PC-3 (cell line): ENCODE measurements at places on chromosomes 2 and 18.
A peak's percentile ranks its signal among the peaks of the same experiment; 100 is the strongest.

DNA sequence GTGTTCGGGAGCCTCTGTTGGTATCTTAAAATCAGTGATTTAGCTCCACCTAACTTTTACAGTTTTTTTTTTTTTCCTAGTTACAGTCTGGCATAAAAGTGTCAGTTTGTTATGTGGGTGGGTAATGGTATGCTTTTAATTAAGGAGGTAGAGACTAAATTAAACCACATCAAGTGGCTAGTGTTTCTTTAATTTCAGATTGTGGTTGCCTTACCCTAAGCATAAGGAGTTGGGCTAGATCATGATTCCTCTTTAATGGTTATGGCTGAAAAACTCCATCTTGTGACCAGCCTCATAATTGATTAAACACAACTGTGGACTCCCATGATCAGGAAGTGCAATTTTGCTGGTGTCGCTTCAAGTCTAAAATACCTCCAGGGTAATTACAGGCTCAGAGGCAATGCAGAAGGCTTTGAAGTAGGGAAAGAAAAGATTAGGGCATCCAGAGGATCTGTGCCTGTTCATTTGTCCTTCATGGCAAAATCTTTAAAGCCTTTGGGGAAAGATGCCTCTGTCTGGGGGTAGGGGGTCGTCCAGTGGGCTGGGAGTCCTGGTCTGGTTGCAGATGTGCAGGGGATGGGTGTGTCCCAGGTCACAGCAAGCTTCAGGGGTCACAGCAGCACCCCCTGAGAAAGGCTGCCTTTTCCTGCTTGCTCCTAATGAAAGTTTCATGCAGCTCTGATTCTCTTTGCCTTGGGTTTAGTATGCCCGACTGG is 579.2 kb downstream of the BCL11A start:
- no peak for DNase-seq

DNA sequence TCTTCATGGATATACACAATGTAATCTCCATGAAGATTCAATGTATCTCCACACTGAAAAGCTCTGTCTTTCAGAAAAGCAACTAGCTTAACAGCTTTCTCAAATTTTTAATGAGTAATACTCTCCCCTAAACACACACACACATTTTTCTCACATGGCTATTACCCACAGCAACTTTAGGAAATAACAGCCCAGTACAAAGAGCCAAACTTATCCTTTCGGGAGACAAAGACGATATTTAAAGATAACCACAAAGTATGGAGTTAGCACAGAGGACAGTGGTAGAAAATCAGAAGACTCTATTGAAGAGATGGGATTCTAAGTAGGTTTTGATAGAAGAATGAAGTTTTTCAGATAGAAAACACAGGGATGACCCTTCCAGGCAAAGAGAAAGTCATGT is 394.9 kb upstream of the TRIB2 start:
- no peak for DNase-seq

DNA sequence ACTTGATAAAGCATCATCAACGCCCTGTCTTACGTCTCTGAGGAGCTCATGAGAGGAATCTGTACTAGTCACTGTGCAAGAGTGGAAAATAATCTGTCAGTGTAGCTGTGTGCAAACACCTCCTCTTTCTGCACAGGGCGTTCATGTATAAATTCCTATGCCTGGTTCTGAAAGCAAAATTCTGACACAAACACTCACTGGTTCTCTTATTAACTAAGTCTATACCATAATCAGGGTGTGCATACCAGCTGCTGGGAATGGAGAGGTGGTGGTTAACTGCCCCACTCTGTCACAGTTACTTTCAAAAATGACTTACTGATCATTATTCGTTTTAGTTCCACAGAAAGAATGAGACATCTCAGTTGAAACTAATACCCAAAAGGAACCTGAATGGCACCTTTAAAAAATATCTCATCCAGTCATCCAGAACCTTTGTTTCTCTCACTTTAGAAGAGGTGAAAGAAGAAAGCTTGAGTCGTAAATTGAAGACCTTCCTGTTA is 35.7 kb downstream of the STK39 start:
- peak; percentile 39 for DNase-seq

DNA sequence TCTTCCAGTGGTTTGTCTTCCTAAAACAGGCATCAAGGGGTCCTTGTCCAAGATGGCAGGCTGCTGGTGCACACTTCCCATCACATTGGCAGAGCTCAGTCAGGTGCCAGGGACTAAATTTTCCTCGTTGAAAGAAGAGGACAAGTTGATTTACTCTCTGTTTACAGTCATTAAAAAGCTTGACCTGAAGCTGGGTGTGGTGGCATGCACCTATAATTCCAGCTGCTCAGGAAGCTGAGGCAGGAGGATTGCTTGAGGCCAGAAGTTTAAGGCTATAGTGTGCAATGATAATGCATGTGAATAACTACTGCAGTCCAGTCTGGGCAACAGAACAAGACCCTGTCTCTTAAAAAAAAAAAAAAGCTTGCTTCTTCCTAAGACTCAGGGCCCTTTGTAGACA is 3.6 kb upstream of the PLB1 start:
- no peak for DNase-seq

DNA sequence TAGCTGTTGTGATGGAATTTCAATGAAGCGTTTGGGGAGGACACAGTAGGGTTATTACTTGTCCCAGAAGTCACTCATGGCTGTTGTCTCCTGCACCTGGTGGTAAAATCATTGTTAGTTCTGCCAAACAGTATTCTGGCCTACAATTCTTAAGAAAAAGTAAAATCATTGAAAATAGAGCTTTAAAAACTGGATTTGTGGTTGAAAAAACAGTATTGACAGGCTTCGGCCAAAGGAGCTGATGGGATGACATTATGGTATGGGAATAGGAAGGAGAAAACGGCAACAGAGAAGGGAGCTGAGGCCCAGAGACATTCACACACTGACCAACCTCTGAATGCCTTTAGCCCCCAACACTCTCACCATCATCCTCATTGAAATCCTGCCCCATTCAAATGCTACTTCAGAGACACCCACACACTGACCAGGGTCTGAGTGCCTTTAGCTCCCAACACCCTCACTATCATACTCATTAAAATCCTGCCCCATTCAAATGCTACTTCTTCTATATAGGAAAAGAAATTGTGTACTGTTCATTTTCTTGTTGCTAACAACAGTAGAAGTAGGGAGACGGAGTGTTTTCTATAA is 114.1 kb upstream of the OSR1 start:
- no peak for DNase-seq

DNA sequence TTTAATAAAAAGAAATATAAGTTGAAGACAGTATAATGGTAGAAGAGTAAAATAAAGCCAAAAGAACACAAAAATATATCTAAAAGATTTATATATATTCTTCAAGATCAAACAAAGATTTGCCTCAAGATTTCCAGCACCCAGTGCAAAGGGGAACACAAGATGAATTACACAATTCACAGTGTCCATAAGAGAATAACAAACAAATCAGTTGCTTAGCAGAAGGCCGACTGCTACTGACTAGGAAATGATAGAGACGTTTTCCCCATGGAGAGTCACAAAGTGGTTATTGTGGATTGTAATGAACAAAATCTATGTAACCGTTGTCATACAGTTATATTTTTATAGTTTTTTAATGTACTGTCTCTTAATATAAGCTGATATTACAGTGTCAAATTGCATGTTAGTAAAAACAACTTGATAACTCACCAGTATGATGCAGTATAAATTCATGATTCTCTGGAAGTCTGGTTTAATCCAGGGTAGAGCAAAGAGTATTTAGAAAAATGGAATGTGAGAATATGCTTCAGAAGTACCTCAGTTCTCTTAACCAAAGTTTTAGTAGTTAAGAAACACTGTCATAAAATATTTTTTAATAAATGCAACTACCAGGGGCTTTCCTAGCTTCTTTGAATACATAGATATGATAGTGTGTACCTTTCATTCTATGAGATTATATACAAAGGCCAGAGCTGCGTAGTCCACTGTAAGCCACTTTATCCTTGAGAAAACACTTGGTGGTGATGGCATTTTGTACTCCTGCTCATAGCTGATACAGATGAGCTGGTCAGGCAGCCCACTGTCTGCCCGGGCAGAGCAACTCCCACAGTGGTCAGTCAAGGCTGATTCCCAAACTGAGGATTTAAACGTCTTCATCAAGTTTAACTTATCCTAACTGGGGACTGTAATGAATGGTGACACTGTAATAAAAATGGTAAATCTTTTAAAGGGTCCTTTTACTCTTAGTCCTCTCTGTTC is 180.5 kb upstream of the DTNA start:
- no peak for DNase-seq

DNA sequence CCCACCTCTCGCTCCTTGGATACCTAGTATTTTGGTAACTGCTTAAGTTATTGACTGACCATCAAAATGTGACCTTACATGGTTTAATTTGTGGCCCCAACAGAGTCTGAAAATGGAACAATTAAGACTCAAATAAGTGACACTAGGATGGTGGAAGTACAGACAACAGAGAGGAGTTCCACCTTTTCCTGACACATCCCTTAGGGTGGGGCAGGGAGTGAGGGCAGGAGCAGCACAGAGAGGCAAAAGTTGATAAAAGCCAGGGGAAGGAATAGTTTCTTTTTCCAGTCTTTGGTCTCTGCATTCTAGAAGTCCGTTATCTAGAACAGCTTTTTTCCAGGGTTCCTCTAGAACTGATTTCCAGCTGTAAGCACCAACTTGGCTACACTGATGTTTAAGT is 32.2 kb downstream of the FTCDNL1 start:
- DNase-seq: no peak

- DNase-seq: no peak
These were observed 41.5 kb downstream of the ANTXR1 start for GRCh38 chr2:69054431-69054830.

DNA sequence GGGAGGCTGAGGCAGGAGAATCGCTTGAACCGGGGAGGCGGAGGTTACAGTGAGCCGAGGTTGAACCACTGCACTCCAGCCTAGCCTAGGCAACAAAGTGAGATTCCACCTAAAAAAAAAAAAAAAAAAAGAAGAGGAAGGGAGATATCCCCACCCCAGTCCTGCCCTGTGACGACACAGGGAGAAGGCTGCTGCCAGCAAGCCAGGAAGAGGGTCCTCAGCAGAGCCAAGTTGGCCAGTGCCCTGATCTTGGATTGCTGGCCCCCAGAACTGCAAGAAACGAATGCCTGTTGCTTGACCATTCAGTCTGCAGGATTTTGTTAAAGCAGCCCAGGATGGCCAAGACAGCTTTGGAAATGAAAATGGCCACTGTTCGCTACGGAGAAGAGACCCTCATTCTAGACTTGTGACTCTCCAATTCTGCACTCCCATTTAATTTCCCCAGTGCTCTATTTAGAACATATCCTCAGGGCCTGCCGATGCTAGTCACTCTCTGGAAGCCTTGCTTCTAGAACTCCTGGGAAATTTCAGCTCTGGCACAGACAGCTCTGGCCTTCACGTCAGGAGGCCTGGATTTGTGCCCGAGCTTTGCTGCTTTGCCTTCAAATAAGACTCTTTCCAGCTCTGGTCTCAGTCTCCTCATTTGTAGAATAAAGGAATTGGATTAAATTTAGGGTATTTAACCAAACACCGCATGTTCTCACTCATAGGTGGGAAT is 15.7 kb upstream of the AMMECR1L start:
- DNase-seq: no peak

DNA sequence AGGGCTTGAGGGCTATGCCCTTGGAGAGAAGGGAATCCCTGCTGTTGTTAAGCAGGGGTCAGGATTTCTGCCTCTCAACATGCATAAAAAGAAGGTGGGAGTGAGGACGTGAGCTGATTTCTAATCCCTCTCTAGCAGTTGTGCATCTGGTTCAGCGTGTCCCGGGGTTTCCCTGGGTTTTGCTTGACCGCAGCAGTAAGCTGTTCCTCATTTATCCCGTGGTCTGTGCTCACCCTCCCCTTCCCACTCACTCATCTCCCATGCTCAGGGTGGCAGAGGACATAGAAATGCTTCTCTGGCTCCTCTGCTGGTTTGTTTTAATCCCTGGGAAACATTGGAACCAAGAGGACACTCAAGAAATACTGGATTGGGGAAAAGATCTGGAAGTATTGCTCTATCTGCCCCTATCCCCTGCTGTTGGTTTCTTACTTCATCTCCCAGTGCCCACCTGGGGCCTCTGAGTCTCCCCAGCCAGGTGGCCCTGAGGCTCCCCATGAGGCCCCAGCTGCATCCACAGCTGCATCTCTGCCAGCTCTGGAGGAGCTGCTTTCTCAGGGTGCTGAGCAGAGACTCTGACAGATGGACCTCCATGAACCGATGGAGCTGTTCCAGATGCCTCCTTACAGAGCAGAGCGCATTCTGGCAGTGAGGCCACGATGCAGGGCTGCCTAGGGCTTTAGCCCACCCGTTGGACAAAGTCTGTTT is 36.1 kb downstream of the TET3 start:
- no peak for DNase-seq

GRCh38 chr2:163132850-163133249 is 294.3 kb upstream of the KCNH7 start:
- peak; percentile 43 for DNase-seq
